ENCODE measurements at places on chromosomes 6 and 20. TPM values are rescaled to one million over a fixed set of nuclear protein-coding genes. Genes with fewer than 3 reads are reported as not detected.

The OPRM1 gene
- total RNA-seq, result not detected

The ID1 gene
- 0.48 TPM for total RNA-seq

The SPEF1 gene
- not detected for total RNA-seq

The RNF144B gene
- 2.0 TPM for total RNA-seq

The OPN5 gene
- not detected for total RNA-seq

The DST gene
- 5.4 TPM for total RNA-seq

The HSPA1A gene
- 151 TPM for total RNA-seq

The VSX1 gene
- total RNA-seq, result not detected

The PREP gene
- total RNA-seq, result 44.3 TPM

The RSPH9 gene
- total RNA-seq, result not detected

The SYTL3 gene
- 135 TPM for total RNA-seq

The ZSWIM3 gene
- total RNA-seq, result 5.5 TPM

The STMND1 gene
- total RNA-seq, result not detected

The PLN gene
- total RNA-seq, result not detected
